Activated CD8-positive, alpha-beta memory T cell treated with anti-CD3 and anti-CD28 coated beads, Interleukin-2, amount 50 U/mL, for 4 hours (primary cell): ENCODE measurements at places on chromosomes 6 and 20.
A peak's percentile ranks its signal among the peaks of the same experiment; 100 is the strongest.

DNA sequence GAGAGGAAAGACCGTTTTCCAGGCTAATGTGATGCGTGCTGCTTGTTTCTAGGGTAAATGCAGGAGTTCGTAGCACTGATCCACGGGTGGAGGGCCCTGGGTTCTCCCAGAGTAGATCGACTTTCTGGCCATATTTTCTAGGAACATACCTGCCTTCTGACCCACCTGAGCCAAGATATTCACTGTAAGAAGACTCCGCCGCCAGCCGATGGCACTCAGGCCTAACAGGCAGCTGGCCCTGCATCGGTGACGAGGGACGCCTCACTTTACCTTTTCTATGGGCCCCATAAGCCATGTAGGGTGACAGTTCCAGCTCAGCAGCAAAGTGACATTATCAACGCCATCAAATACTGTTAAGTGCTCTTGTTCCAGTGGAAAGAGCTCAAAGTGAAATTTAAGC is 30.2 kb upstream of the FRMD1 start:
- no peak for DNase-seq

DNA sequence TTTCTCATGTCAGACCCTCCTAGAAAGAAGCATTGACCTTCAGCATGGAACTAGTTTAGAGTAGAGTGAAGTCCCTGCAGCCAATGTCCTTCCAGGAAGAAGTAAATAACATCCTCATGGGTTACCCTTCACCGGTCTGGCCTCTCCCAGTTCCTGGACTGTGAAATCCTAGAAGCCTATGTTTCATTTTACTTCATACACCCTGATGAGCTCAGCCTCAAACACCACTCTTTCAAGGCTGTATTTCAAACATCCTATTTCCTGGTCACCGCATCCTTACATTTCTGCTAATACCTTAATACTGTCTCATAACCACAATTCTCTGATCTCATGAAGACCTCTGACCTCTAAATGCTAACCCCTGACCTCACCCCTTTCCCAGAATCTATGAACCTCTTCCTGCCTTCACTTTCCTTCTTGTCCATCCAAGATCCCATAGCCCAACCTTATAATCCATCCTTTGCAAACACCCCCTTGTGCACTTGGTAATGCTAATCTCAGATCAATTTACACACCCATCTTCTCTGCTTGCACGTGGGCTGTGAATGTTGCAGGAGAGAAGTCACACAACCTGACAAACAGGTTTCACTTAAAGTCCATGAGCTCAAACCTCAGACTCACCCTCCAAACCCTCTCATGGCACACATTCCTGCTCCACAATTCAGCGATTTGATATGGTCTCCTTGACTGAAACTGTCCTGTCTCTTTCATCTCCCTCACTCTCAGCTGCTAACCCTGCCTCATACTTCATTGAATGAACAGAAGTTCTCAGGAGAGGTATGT is 30.2 kb downstream of the SLC2A10 start:
- no peak for DNase-seq

DNA sequence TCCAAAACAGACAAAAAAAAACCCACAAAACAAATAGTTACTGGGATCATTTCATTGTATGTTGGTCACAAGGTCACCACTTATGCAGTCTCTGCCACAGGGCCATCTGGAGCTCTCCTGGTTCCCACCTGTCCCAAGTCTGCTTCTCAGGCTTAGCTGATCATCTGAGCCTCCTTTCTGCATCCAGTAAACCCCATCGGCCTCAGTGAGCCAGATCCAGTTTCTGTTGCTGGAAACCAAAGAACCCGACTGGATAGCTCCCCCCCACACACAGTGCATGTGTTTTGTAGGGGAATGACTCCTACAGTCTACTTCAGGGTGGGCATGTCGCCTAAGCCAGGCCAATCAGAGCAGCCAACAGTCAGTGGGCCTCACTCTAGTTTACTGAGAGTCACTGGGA is 233.3 kb downstream of the PREX1 start:
- DNase-seq: no peak

- DNase-seq: no peak
These were observed 1016.4 kb downstream of the KIF16B start for GRCh38 chr20:15556869-15557268.

GRCh38 chr6:73577676-73578075 is 56.8 kb upstream of the EEF1A1 start:
- no peak for DNase-seq

GRCh38 chr20:20248620-20249200 is 119.2 kb upstream of the INSM1 start:
- no peak for DNase-seq

- no peak for DNase-seq
These were observed 6.0 kb downstream of the APMAP start for GRCh38 chr20:24986436-24987015.

GRCh38 chr6:3577517-3577916 is 120.7 kb upstream of the SLC22A23 start:
- no peak for DNase-seq

- no peak for DNase-seq
These were observed 3.5 kb upstream of the TSPYL1 start for GRCh38 chr6:116283191-116283590.

DNA sequence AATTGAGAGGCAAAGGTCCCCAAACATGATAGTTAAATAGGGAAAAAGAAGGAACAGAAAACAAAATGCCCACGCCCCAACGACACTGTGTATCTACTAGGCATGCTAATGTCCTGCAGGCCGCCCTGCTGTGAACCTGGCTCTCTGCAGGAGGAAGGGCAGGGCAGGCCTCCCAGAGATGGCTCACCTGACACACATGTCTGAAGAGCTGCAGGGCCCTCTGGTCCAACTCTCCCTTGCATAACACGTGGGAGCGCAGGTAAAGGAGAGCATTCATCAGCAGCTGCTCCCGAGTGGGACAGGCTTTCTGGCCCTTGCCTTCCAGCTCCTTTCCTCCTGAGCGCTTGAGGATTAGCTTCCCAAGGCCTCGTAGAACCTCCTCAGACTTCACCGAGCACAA is 53.7 kb upstream of the LYRM2 start:
- DNase-seq: no peak

- DNase-seq: no peak
These were observed 208.7 kb upstream of the PRND start for GRCh38 chr20:4512891-4513550.

DNA sequence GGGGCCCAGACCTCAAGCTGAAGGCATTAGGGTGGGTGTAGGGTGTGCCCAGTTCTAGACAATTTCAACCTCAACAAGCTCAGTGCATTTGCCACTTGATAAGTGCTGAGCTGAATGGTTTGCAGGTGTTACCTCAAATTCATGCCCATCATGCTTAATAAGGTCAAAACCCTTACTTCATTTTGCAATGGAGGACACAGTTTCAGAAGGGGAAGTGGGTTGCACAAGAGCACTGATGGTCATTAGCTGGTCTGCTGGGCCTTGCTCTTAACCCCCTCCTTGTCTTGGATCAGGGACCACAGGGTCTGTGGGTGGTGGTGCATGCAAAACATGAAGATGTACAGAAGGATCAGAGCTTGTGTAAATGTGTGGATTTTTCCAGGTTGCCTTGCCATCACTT is 71.0 kb upstream of the SIRPA start:
- DNase-seq: no peak

DNA sequence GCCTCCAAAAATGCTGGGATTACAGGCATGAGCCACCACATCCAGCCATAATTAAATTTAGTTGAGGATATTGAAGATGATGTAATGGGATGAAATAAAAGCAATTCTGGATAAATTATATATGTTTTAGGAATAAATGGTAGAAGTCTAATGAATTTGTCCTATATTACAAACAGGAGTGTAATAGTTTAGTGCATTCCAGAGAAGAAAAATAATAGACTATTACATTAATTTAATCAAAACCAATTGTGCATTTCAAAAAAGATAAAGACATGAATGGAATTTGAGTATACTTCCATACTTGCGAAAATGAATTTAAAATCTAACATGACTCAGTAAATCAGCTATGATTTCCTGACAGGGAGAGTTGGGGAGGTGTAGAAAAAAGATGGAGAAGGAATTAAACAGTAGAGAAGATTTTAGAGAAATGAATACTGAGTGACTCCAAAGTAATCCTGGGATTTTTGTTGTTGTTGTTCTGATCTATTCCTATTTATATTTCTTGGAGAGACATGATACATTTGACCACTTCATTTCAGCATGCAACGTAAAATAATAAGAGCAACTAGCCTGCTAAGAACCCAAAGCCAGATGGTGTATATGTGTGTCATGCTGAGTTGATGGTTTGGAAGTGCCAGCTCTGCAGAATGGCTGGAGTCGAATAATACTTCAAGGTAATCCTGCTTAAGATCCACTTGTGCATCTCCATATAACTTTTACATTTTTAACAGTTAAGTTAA is 67.4 kb downstream of the AIG1 start:
- DNase-seq: no peak

DNA sequence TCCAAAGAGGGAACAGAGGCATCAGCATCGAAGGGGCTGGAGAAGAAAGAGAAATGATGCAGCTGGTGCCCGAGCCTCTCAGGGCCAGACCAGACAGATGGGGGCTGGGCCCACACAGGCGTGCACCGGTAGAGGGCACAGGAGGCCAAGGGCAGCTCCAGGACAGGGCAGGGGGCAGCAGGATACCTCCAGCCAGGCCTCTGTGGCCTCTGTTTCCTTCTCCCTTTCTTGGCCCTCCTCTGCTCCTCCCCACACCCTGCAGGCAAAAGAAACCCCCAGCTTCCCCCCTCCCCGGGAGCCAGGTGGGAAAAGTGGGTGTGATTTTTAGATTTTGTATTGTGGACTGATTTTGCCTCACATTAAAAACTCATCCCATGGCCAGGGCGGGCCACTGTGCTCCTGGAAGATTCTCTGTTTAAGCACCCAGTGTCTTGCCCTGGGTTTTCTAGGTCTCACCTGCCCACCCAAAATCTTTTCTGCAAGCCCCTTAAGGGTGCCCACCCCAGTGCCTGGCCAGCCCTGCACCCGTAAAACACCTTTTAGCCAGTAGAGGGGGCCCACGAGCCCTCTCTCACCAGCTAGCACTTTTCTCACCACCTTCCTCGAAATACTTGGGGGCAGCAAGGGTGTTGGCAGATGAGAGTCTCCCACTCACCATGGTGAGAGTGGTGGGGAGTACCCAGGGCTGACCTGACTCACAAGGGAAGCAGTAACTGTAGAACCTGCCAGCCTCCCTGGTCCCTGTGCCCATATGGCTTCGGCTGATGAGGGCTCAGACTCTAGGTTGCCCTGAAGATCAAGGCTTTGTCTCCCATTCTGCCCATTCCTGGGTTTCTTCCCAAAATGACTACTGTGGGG is 35.7 kb upstream of the ID1 start:
- DNase-seq: peak; percentile 73

DNA sequence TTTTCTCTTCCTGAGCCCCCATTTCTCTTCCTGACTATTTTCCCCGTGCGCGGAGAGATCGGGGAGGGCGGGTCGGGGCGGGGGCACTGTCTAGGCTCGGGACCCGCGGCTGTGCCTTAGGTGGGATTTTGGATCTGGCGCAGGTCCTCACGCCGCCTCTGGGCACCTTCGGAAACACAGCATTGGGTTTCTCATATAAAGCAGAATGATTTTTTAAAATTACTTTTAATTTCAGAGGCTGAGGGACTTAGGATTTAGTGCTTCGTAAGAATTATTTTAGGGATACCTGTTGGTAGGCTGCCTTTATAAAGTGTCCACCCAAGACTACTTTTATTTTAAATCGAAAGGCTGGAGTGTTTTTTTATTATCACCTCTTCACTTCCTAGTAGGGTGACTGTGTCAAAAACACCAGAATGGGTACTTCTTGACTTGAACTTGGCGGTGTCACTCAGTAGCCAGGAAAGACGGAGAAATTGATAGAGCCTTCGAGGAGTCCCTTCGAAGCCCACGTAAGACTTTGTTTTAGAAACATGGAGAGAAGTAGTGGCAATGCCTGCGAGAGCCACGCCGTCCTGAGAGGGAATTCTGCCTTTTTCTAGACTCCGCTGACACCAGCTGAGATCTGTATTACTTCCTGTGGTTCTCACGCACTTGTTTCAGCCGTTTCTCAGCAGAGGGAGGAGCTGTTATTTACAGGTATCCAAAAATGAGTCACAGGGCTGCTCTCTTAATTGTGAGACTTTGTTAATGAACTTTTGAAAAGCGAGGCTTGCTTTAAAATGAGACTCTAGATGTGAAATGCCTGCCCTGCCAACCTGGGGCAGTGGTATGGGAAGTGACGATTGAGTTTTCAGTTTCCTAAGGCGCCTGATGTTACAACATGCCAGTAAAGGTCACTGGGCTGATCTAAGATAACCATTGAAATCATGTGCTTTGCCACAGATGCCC is 667 bp downstream of the STX11 start:
- peak; percentile 53 for DNase-seq

- DNase-seq: no peak
These were observed 1.1 kb upstream of the AFDN start for GRCh38 chr6:167825332-167826229.

- DNase-seq: no peak
These were observed 40.9 kb downstream of the VSTM2L start for GRCh38 chr20:37943501-37944455.
